PC-3 (cell line): ENCODE measurements at places on chromosomes 16 and 17. TPM values are rescaled to one million over a fixed set of nuclear protein-coding genes. Genes with fewer than 3 reads are reported as not detected.

Gene ZFPM1
- total RNA-seq: 4.1 and 4.6 TPM in 2 replicates

GRCh38 chr17:78263063-78263735 lies 31.8 kb downstream of the TMEM235 start:
- H3K4me1 ChIP-seq: no peaks in the 10 kb centered on the region
- H3K27me3 ChIP-seq: no peaks in the 10 kb centered on the region
- no peak overlapping the region for H3K27ac ChIP-seq
- H3K36me3 ChIP-seq: no peaks in the 10 kb centered on the region
- no peak overlapping the region for H3K4me3 ChIP-seq

GRCh38 chr16:10961231-10961630 lies 16.9 kb downstream of the CLEC16A start:
- H3K27ac ChIP-seq: no peak overlapping the region
- DNase-seq: no peak
- no peaks in the 10 kb centered on the region for H3K36me3 ChIP-seq
- peaks cover 12% of the 10 kb centered on the region for H3K4me1 ChIP-seq
- no peak overlapping the region for H3K4me3 ChIP-seq
- no peaks in the 10 kb centered on the region for H3K27me3 ChIP-seq

- DNase-seq: no peak
- no peaks in the 10 kb centered on the region for H3K4me1 ChIP-seq
- H3K27ac ChIP-seq: no peak overlapping the region
Observed at GRCh38 chr17:77495575-77495974, 354.8 kb downstream of the SEC14L1 start.

Gene ZNHIT3
- 27.5 and 37.9 TPM in 2 replicates for total RNA-seq
